ENCODE measurements at places on chromosomes 2 and 18.

GRCh38 chr2:214079032-214079431 is 331.8 kb upstream of the VWC2L start:
- DNase-seq = no peak

DNA sequence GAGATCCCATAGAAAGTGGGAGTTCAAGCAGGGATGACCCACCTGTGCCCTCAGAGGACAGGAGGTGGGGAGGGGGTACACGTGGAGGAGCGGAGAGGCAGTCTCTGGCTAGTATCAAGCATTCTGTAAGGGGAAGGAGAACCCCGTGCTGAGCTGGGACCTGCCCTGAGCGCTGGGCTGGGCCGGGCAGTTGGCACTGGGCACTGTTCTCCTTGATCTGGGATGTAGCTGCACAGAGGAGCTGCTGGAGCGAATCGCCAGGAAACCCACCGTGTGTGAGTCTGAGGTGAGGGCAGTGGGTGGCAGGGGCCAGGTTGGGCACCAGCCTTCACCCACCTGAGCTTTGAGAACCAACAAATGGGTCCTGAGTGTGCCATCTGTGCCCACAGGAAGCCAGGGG is 19.8 kb upstream of the GMPPA start:
- DNase-seq = no peak

- peak; percentile 46 for DNase-seq
These were observed at the start of gene SNRNP27 for GRCh38 chr2:69893684-69894551. Gene SNRNP27, plus strand, starts transcription at chr2:69893956. Its CDS starts 29 bp downstream, at chr2:69893985.

DNA sequence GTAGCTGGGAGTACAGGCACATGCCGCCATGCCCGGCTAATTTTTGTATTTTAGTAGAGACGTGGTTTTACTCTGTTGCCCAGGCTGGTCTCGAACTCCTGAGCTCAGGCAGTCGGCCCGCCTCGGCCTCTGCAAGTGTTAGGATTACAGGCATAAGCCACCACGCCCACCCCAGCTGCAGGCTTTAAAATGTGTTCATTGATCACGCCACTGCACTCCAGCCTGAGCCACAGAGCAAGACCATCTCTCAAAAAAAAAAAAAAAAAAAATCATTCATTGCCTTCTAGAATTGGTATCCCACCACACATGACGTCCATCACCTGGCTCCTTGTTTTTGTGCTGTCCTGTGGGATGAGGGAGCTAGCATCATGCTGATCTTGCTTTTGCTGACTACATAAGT is 127.4 kb downstream of the VIT start:
- DNase-seq = no peak

DNA sequence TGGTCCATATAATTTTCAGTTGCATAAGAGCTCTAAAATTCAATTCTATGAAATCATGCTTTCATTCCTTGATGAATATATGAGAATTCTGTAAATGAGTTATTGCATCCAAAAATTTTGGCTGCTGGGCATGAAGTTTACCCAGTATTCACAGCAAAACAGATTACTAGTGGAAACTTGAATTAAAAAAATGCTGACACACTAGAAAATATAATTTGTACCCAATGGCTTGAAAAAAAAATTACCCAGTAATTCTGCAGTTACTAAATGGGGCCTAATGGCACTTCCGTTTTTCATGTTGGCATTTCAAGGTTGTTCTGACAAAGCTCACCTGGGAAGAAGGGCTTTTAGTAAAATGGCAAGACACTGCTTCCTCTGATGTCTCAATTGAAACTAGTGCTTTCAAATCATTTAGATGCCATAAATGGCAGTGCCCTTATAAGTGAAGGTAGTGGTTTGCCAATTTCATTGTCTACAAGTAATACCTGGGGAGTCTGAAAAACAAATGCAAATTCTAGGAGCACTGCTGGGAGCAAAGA is 343.6 kb downstream of the TDRD15 start:
- no peak for DNase-seq

DNA sequence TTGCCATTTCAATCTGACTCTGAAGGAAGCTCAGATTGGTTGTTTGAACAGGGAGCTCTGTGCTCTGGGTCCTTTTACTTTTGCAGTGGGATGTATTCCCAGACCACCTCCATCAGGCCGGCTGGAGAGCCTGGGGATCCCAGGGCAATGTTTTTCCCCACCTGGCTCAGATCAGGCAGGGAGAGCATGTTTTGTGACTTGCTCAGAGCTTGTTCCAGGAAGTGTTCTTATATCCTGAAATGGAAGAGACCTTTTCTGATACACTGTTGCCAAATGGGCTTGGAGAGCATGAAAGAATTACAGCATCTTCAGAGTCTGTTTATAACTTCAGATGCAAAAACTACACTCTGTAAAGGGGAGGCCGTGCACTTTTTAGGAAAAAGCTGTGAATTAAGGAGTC is 56.0 kb downstream of the LIPG start:
- DNase-seq = no peak

- no peak for DNase-seq
These were observed 24.8 kb downstream of the GATA6 start for GRCh38 chr18:22194151-22194598.

DNA sequence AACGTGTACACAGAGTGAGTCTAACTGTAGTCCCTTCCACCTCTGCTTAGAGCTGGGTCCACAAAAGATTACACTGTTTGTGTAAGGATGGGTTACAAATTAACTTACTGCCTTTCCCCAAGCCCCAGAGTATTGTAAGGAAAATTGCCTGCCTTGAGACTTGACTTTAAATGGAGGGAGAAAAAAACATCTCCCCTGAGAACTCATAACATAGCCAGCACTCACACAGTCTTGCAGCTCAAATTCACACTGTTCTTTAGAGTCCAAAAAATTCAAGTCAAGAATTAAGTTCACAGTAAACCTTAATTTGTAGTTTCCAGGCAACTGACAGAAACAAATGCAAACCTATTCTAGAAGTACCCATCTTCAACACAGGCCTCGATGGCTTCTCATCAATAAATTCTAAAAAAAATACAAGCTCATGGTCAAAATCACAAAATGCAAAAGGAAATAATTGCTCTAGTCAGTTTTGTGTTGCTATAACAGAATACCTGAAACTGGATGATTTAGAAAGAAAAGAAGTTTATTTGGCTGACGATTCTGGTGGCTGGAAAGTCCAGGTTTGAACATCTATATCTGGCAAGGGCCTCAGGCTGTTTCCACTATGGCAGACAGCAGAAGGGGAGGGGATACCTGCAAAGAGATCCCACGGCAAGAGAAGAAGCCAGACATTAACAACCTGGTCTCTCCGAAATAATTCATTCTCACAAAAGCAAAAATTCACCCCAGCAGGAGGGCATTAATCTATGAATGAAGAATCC is 34.6 kb upstream of the TMEM17 start:
- no peak for DNase-seq

DNA sequence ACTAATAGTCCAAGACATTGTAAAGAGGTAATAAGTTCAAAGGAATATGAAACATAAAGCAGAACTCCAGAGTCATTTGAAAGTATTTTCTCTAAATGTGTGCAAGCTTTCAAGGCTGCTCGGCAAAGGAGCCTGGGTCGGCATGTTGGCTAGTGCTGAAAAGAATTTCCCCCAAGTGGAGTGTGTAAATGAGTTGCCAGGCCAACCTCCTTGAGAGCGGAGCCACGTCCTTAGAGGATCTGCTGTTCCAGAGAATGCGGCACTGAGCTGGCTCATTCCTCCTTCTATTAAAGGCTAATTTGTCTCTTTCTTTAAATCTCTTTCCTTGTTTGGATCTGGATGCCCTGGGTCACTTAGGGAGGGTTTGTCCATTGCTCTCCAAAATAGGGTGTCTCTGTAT is 127.5 kb downstream of the RDH14 start:
- DNase-seq = no peak

DNA sequence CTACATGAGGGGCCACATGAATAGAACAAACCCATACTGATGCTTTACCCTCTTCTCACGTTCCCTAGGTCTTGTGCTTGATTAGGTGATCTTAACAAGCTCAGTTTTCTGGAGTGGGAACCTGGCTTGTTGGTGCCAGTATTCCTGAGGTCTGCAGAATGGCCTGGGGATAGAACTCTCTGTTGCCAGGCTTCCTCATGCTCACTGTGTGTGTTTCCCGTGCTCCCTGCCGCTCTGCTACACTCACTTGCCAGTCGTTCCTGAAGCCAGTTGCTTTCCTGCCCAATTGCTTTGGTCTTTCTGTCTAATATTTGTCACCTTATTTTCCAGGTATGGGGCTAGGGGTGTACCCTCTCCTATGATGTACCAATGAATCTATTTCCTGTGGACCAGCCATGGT is 2111.5 kb upstream of the PIK3C3 start:
- DNase-seq = no peak

- DNase-seq = no peak
These were observed 37.9 kb downstream of the LCLAT1 start for GRCh38 chr2:30484995-30485394.

- peak; percentile 34 for DNase-seq
These were observed 35.0 kb downstream of the TSN start for GRCh38 chr2:121790276-121790956.

DNA sequence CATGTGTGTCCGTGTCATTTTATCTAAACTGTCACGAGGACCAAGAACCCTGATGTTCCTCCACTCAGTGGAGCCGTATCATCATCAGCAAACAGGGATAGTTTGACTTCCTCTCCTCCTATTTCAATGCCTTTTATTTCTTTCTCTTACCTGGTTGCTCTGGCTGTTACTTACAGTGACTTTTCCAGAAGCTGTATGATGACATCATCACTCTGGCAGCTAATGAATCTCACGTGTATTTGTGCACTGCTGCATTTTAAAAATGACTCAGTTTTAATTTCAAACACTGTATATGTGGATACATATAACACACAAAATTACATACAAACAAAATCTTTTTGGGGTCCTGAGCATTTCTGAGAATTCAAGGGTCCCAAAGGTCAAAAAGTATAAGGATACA is 481.4 kb downstream of the CDH2 start:
- DNase-seq = no peak

DNA sequence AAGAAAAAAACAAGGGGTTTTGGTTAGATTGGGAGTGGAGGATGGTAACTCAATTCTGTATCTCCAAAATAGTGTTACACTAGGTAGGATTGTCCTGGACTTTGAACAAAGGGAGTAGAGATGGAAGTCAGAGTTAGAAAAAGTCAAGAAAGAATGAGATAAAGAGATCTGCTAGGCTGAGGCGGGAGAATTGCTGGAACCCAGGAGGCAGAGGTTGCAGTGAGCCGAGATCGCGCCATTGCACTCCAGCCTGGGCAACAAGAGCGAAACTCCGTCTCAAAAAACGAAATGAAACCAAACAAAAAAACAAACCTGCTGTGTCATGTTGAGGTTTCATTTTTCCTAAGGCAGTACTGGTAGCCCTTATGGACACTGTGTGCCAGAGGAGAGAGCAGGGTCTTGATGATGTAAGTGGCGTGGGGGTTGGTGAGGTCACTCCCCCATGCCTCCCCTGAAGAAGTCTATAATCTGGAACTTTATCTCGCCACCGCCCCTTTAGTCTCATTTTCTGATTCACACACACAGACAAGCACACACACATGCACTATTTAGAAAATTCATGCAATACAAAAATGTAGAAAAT is 10.5 kb downstream of the DRC1 start:
- no peak for DNase-seq

DNA sequence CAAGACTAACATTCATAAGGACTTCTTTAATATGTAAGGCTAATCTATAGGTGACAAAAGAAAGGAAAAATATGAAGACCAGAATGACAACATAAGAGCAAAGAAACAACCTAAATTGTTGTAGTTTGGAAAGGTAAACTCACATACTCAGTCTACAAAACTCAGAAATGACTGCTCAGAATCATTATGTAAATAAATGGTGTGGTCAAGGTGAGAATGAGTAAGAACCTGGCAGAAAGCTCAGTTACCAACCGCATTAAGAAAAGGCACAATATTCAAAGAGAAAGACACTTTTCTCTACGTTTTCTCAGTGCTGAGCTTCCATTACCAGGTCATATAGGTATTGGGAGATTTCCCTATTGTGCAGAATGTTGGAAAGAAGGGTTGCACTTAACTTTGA is 15.8 kb downstream of the ATF2 start:
- DNase-seq = no peak

GRCh38 chr2:60219536-60219935 is 333.9 kb downstream of the BCL11A start:
- no peak for DNase-seq

GRCh38 chr2:188459061-188459460 is 167.4 kb downstream of the GULP1 start:
- no peak for DNase-seq

DNA sequence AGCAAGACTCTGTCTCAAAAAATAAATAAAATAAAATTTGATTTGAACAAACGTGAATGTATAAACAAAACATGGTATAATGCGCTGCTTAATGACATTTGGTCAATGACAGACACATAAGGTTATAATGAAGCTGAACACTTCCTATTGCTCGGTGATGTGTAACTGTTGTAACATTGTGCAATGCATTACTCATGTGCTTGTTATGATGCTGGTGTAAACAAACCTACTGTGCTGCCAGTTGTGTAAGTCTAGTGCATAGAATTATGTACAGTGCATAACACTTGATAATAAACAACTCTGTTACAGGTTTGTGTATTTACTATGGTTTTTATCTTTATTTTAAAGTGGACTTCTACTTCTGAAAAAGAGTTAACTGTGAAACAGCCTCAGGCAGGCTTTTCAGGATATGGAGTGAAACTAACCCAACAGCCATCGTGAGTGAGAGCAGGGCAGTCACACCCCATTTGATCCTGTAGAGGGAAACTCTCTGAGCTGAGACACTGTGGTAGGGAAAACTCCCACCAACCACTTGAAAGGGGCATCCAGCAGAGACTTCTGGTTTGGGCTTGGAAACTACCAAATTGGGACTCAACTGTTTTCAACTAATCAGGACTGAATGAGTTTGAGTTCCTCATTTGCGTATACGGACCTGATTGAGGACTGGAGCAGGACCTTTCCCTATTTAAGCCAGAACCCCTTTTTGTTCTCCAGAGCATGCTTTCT is 8.7 kb upstream of the RPRD1A start:
- peak; percentile 59 for DNase-seq

DNA sequence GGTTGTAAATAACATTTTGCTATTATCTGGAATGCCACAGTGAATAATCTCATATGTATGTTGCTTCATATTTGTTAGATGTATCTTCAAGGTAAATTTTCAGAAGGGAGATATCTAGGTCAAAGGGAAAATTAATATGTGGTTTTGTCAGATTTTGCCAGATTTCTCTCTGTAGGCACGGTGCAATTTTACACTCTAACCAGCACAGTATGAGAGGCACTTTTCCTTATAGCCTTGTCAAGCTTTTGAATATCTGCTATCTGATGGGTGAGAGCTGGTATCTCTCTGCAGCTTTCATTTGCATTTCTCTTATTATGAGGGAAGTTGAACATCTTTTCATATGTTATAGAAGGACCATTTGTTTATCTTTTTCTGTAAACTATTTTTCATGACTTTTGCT is 175.7 kb upstream of the PGAP1 start:
- DNase-seq = no peak

GRCh38 chr2:169980643-169981042 is 153.4 kb downstream of the UBR3 start:
- no peak for DNase-seq

- DNase-seq = peak; percentile 63
These were observed 24.0 kb downstream of the KCNIP3 start for GRCh38 chr2:95320986-95321767.

All from AG09319 (cell line).